Effector CD8-positive, alpha-beta T cell (primary cell): ENCODE measurements at places on chromosomes 7 and 10.

GRCh38 chr10:35716776-35717175, 74.7 kb upstream of the FZD8 start:
- no peak for DNase-seq

- DNase-seq = no peak
These were observed 19.0 kb downstream of the SOSTDC1 start for GRCh38 chr7:16446508-16446907.

DNA sequence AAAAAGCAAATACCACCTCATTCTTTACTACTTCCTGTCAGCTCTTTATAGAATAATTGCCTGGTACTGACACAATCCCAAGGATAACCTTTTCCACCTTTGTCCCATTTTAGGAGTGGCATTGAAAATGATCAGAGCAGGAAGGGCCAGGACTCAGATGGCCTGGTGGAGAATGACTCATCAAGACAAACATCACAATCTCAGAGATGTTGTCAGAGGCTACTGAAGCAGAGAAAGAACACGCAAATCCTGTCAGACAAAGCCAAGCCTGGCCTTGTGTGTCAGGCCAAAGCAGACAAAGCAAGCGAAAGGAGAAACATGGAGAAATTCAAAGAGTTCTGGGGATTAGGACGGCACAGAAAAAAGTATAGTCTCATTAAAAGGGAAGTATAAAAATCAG, 40.9 kb downstream of the NSUN6 start:
- no peak for DNase-seq

DNA sequence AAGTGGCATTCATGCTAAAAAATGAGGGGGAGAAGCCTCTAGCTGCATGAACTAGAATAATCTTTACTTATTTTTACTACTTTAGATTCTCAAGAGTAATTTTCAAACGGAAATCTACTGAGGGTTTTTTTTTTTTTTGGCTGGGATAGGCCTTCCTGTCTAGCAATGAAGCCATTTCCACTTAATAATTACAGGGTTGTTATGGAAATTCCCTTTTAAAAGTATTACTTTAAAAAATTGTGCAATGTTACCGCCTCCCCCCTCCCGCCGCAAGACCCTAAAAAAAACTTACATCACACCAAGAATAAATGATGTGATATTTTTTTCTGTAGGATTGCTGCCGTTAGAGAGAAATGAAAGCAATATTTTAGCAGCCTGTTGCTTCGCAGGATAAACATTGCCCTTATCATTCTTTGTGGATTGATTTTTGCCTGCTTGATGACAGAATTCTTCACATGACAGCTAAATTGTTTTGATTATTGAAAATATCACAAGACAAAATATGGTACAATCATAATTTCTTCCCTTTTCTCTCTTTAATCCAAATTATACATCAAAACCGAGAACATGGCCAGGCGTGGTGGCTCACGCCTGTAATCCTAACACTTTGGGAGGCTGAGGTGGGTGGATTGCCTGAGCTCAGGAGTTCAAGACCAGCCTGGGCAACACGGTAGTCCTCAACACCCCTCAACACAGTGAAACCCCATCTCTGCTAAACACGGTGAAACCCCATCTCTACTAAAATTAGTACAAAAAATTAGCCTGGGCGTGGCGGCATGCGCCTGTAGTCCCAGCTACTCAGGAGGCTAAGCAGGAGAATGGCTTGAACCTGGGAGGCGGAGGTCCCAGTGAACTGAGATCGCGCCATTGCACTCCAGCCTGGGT, 32.8 kb downstream of the ARL4A start:
- DNase-seq = no peak

DNA sequence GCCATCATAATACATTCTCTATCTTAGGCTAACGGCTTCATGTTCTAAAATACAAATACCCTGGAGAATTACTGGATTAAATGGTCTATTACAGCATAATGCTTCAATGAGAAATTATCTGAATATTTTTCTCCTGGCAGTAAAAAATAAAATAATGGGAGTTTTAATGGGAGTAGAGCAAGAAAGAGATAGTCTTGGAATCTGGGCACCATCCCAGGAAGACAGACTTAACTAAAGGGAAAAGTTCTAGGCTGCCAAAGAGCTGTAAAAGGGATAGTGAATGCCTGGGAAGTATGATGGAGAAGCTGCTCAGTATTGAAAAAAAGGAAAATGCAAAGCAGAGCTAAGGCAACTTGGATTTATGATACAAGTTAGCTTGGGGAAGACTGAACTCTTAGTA, 12.1 kb upstream of the SYPL1 start:
- no peak for DNase-seq

GRCh38 chr7:108824840-108825580, 255.3 kb downstream of the DNAJB9 start:
- no peak for DNase-seq

GRCh38 chr10:32376097-32376496, 29.1 kb upstream of the EPC1 start:
- no peak for DNase-seq

DNA sequence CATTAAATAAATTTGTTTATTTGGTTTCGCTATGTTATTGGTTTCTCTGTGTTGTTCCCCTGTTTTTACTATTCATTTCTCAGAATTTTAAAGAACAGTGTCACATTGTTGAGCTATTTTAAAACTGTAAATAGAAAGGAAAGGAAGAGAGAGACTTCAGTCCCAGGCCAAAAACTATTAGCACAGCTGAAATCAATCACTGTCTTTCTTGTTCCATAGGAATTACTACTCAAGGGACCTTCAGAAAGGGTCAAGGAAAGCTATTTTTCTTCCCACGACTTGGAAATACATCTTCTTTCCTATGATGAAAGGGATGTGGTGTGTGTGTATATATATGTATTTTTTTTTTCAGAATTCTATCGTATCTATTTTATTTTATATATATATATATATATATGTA, 29.0 kb upstream of the GNAT3 start:
- no peak for DNase-seq

DNA sequence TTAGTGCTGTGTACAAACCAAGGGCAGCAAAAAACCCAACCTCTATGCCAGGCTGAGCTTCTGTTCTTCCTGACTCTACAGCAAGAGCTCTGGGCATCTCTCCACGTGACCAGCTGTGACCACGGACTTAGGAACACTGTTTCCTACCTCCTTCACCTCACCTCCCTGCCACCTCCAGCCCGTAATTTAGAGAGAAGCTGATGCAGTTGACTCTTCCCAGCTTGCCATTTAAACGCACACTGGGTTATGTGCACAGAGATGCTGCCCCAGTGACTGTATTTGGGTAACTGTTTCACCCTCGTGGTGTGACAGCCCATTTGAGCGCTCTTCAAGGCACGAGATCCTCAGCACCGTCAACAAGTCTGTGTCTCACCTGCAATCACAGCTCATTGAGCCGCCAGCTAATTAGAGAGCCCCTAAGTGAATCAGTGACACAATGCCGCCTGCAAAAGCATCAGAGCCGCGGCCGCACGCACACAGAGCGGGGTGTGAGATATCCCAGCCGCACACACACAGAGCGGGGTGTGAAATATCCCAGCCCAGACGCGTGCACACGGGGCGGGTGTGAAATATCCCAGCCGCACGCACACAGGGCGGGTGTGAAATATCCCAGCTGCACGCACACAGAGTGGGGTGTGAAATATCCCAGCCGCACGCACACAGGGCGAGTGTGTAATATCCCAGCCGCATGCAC, 319.7 kb downstream of the PTPRN2 start:
- no peak for DNase-seq

DNA sequence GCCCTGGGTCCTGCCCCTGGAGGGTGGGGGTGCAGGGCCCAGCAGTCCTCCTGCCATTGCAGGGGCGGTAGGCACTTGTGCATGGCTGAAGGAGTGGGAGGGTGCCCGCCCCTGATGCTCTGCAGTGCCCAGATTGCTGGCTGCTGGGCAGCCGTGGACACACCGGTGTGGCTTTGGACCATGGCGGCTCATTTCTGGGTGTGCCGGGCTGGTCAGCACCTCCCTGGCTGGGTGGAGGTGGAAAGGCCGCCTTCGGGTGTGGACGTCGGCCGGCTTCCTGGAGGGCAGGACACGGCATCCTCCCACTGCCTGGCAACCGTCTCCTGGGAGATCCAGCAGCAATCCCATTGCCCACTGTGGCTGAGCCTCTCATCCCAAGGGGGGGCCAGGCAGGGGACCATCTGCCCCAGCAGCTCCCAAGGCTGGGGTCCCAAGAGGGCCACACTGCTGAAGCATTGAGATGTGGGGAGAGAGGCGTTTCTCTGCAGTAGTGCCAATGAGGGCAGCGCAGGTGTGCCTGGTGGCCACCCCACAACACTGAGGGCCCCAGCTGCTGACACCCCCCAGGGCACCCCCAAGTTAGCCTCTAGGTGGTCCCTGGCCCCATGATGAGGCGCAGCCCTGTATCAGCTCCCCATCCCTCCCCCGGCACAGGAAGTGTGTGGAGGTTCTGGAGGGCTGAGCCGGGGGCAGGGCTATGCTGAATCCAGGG, 12.9 kb downstream of the TTYH3 start:
- no peak for DNase-seq

DNA sequence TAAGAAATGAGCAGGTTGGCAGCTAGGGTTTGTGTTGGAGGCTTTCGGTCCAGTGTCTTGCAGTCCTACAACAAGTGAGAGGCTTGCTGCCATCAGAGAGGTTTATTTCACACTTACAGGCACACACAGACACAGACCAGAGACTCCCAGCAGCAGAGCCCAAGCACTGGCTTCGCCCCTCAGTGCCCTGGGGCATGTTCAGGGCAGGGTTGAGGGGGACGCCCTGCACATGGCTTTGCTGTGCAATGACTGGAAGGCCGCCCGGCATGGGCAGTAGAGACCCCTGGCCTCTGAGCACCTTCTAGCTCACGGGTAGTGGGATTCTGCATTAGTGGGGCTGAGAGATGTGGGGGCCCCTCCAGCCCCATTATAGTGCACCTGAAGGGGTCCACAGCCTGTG, 3.8 kb downstream of the SPRN start:
- DNase-seq = no peak

- DNase-seq = no peak
These were observed 66.1 kb downstream of the LSMEM1 start for GRCh38 chr7:112546723-112547513.

DNA sequence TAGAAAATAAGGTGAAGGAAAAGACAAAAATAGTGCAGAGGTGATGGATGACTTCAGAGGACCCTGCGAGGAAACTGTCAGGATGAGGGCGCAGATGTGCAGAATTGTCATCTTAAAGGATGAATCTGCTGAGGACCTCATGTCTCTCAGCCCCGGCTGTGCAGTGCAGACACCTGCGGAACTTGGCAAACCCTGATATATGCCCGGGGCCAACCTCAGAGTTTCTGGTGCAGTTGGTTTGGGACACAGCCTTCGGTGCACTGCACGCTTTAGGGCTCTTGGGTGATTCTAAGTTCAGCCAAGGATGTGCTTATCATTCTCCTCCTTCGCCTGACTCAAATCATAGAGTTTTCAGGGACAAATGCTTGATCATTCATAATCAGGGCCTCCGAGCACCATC, 310.1 kb downstream of the TCERG1L start:
- no peak for DNase-seq

GRCh38 chr10:108452533-108452932, 1288.0 kb upstream of the SORCS1 start:
- no peak for DNase-seq

- DNase-seq = no peak
These were observed 100.5 kb downstream of the NPY start for GRCh38 chr7:24384362-24385030.

- no peak for DNase-seq
These were observed 596.0 kb upstream of the TPK1 start for GRCh38 chr7:145431834-145432233.

GRCh38 chr10:76306856-76307255, 875.4 kb downstream of the LRMDA start:
- DNase-seq = no peak

- DNase-seq = no peak
These were observed 482.3 kb downstream of the SORCS1 start for GRCh38 chr10:106682175-106682574.

- DNase-seq = no peak
These were observed 80.6 kb downstream of the MGMT start for GRCh38 chr10:129547608-129548007.

DNA sequence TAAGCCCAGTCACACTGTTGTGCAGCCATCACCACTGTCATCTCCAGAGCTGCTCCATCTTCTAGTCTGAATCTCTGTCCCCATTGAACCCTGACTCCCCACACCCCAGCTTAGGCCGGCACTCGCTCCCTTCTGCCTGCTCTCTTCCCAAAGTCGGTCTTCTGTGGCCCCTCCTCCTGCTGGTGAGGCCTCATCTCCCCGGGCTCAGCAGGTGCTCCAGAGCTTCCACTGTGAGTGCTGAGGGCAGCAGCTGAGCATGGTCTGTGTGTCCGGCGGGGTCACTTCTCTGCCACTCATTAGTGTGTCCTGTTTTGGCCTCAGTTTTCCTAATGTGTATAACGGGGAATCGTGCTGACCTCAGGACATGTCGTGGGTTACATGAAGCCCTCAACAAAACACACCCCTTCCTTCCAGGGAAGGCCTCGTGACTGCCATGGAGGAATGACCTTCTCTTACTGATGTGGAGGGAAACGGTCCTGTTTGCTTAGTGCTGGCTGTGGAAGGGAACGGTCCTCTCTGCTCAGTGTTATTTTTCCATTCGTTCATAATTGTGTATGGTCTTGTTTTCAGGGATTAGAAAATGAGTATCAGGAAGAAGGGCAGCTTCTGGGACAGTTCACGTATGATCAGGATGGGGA, 4.3 kb upstream of the GET4 start:
- no peak for DNase-seq

DNA sequence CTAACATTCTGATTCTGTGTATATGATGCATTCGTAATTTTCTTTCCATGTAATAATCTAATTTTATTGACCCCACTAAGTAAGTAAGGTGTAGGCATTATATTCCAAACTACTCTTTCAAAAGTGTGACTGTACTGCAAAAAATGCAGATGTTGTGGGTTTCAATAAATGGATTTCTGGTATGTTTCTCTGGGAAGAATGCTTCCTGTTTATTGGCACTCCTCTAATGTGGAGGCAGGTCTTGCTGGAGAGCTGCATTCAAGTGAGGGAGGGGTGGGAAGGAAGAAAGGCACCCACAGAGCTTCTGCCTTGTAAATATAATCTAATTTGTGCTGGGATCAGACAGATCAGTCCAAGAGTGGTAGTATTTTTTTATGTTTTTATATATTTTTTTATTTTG, 23.9 kb downstream of the ST7 start:
- DNase-seq = no peak

- no peak for DNase-seq
These were observed 75.1 kb downstream of the STRA8 start for GRCh38 chr7:135308583-135309327.

DNA sequence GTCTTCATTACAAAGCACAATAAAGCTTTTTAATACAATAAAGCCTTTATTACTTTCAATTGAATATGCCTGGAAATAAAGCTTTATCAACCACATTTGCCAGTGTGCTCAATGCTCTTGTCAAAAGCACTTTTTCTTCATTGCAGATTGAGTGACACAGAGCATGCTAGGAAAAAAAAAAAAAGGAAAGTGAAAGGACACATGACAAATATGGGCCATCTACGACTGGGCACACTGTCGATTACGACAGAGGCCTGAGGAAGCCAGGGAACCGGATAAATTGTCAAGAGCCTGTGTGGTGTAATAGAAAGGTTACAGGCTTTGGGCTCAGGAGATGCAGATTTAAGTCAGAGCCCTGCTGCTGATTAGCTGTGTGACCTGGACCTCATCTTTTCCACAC, 84.8 kb upstream of the LRGUK start:
- DNase-seq = no peak

GRCh38 chr10:35351021-35351420, 14.7 kb downstream of the CCNY start:
- no peak for DNase-seq

- no peak for DNase-seq
These were observed 94.2 kb upstream of the NPVF start for GRCh38 chr7:25322473-25322872.

GRCh38 chr7:105924945-105925344, 38.1 kb upstream of the CDHR3 start:
- no peak for DNase-seq

- DNase-seq = no peak
These were observed 154.4 kb upstream of the NPY start for GRCh38 chr7:24129597-24129996.
